ENCODE measurements at places on chromosomes 13 and 19. TPM values are rescaled to one million over a fixed set of nuclear protein-coding genes. Genes with fewer than 3 reads are reported as not detected.

DNA sequence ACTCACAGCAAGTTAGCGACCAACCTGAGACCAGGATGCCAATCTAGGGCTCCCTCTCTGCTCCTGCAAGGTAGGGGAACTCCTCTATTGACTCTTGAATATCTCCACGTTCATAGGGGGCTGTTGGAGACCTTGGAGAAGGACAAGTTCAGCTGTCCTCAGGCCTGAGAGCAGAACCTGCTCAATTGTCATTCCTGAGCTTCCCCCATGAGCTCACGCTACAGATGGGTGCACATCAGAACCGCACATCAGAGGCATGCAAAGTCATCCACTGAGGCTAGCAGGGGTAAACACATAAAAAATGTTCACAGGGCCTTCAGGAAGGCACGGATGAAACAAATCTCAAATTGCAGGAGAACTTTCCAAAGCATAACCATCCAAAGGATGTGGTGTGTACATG, 168.8 kb upstream of the ZNF507 start:
- H3K36me3 ChIP-seq: no peaks in the 10 kb centered on the region
- no peaks in the 10 kb centered on the region for H3K27me3 ChIP-seq
- H3K4me3 ChIP-seq: no peak overlapping the region
- no peak for DNase-seq
- peaks cover 12% of the 10 kb centered on the region for H3K4me1 ChIP-seq
- no peak overlapping the region for H3K27ac ChIP-seq

DNA sequence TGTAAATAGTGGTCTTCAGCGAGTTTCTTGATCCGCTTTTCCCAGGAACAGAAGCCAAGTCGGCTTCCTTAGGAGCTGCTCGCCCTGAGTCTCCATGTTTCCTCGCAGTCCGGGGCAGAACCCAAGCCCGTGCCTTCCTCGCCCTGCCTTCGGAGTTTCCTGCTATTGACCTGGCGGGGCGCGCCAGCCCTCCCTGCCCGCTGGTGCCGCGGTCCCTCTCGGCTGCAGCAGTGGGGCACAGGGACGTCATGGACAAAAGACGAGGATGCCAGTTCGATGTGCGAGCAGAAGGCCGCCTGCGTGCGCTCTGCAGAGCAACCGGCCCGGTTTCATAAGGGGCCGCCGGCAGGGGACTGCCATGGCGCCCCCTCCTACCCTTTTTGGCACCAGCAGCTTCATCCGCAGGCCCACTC, 156.6 kb downstream of the TM9SF2 start:
- H3K27me3 ChIP-seq: no peaks in the 10 kb centered on the region
- H3K27ac ChIP-seq: peak overlapping the region; percentile 76
- DNase-seq: peak; percentile 63
- H3K4me3 ChIP-seq: peak overlapping the region; percentile 57
- H3K36me3 ChIP-seq: no peaks in the 10 kb centered on the region

GRCh38 chr13:112726016-112726767, 36.4 kb downstream of the ATP11A start:
- H3K27ac ChIP-seq: peak overlapping the region; percentile 94
- H3K36me3 ChIP-seq: peaks cover 10% of the 10 kb centered on the region
- no peaks in the 10 kb centered on the region for H3K27me3 ChIP-seq
- no peak for DNase-seq

GRCh38 chr19:10762656-10763055, 44.8 kb downstream of the DNM2 start:
- H3K36me3 ChIP-seq: peaks cover 9% of the 10 kb centered on the region
- H3K4me3 ChIP-seq: no peak overlapping the region
- peaks cover 27% of the 10 kb centered on the region for H3K4me1 ChIP-seq
- DNase-seq: no peak

- H3K4me3 ChIP-seq: no peak overlapping the region
- peaks cover 63% of the 10 kb centered on the region for H3K4me1 ChIP-seq
- no peak overlapping the region for H3K27ac ChIP-seq
- H3K36me3 ChIP-seq: no peaks in the 10 kb centered on the region
Observed at GRCh38 chr19:30558793-30559192, 186.6 kb downstream of the ZNF536 start.

DNA sequence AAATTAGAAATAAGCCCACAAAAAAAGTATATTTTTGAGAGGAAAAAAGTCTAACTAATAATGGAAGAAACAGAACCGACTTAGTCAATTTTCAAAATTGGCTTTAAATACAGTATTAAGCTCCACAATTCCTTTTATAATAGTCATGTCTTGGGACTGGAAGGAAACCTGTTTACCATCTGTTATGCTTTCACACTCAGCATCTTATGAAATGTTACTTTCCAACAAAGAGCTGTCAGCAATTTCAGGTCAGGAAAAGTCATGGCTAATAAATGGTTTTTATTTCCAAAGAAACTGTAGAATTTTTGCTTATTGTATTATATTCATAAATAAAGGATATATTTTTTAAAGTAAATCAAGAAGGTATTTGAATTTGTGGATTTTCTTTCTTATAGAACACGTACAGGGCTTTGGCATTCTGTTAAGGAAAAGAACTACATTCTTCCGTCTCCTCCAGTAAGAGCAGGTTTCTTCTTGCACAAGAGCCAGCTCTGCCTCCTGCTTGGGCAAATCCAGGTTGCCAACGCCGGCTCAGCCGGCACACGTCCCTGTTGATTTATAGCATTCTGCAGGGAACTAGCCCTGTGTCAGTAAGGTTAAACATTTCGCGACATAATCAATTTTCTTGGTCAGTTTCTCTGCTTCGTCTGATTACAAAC, 52.9 kb upstream of the GPR12 start:
- H3K4me1 ChIP-seq: peaks cover 22% of the 10 kb centered on the region
- H3K27me3 ChIP-seq: 0 out of 2 replicates have a peak, but pooled peaks cover 2% of the 10 kb centered on the region
- H3K36me3 ChIP-seq: no peaks in the 10 kb centered on the region
- no peak for DNase-seq
- H3K4me3 ChIP-seq: no peak overlapping the region

DNA sequence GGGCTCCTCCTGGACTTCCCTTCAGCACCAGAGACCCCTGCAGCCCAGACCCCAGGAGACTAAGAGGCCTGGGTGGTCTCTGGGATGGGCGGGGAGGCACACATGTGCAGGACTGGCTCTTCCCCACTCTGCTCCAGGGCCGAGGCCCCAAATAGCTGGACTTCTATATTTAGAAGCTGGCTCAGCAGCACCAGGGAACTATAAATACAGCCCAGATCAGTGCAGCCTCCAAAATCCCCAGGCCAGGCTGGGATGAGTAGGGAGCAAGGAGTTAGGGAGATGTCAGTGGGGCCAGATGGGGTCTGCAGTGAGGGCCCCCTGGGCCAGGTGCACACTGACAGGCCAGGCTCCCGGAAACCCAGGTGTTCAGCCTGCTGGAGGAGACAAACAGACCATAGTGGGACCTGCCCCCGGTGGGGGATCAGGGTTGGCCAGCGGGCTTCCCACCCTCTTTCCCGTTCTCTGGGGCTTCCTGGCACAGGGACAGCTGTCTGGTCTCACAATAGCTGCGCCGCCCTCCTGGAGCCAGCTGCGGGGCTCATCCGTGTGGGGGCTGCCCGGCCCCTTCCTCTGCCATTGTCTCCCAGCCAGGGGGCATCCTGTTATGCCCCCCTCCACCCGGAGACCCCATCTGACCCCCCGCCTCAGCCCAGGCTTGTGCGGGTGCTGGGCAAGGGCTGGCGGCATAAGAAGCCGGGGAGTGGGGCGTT, 5.5 kb upstream of the ADGRE5 start:
- no peaks in the 10 kb centered on the region for H3K36me3 ChIP-seq
- H3K27ac ChIP-seq: no peak overlapping the region
- peaks cover 22% of the 10 kb centered on the region for H3K4me1 ChIP-seq
- no peak for DNase-seq
- H3K27me3 ChIP-seq: peaks cover 3% of the 10 kb centered on the region
- H3K4me3 ChIP-seq: no peak overlapping the region

GRCh38 chr13:101205408-101205807, 210.9 kb downstream of the NALCN start:
- H3K27me3 ChIP-seq: no peaks in the 10 kb centered on the region
- no peak overlapping the region for H3K4me3 ChIP-seq
- peaks cover 8% of the 10 kb centered on the region for H3K36me3 ChIP-seq
- no peak for DNase-seq
- peaks cover 2% of the 10 kb centered on the region for H3K4me1 ChIP-seq
- H3K27ac ChIP-seq: no peak overlapping the region

GRCh38 chr19:44746616-44746945, 1.9 kb upstream of the BCL3 start:
- H3K4me1 ChIP-seq: peaks cover 17% of the 10 kb centered on the region
- H3K36me3 ChIP-seq: no peaks in the 10 kb centered on the region
- DNase-seq: no peak
- H3K27me3 ChIP-seq: peaks cover 66% of the 10 kb centered on the region
- H3K4me3 ChIP-seq: peak overlapping the region; percentile 86
- no peak overlapping the region for H3K27ac ChIP-seq

DNA sequence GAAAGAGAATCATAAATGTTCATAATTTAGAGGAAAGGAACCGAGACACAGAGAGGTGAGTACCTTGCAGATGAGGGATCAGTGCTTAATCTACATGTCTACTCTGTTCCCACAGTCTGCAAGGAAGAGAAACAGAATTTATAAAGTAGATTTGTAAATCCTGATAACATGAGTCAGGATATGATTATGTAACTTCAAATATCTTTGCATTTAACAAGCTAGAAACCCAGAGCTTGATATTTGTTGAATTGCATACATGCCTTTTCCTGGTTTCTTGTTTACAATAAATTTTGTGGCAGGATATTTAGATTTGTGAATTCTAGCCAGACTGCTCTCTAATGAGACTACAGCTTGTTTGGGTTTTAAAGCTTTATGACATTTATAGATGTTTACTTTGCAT, 219.2 kb downstream of the ENOX1 start:
- peaks cover 2% of the 10 kb centered on the region for H3K4me1 ChIP-seq
- no peak overlapping the region for H3K27ac ChIP-seq
- H3K27me3 ChIP-seq: no peaks in the 10 kb centered on the region
- no peak for DNase-seq
- no peak overlapping the region for H3K4me3 ChIP-seq

GRCh38 chr19:55251341-55252081, 7.3 kb downstream of the PPP6R1 start:
- peaks cover 31% of the 10 kb centered on the region for H3K4me1 ChIP-seq
- no peak overlapping the region for H3K4me3 ChIP-seq
- no peak for DNase-seq

DNA sequence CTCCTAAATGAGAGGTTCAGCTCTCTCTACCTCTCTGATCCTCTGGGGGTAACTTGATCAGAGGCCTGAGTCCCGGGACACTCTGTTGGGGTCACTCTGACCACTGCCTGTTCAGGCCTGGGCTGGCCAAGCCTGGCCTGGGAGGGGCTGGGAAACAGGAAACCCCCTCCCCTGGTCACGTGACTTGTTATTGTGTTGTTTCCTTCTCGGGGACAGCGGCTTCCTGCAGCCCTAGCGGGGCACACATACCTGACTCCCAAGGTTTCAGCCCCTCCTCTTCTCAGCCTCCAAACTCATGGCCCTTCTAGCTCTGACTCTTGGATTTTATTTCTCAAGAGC, at the start of gene USHBP1:
Gene USHBP1 (minus strand): TSS at position 105 of the 339 bp plus-strand sequence. CDS start 446 bp downstream, outside the sequence.
- H3K27ac ChIP-seq: peak within 1 kb of the TSS; percentile 100
- peaks cover 11% of the 10 kb centered on the region for H3K36me3 ChIP-seq

The C5AR1 gene
- total RNA-seq: 0.28 TPM

The MBD3L3 gene
- not detected for total RNA-seq

The STOML3 gene
- total RNA-seq: not detected

The PABPC3 gene
- total RNA-seq: 0.39 TPM

The TEX101 gene
- total RNA-seq: not detected

The ARL11 gene
- 0.35 TPM for total RNA-seq
